Mesenchymal stem cell (in vitro differentiated cells and primary cell): ENCODE measurements at places on chromosomes 11 and 22.

- no peak for DNase-seq
Observed at GRCh38 chr11:107050121-107050520, 31.8 kb upstream of the GUCY1A2 start.

GRCh38 chr11:113728814-113729213, 22.7 kb upstream of the TMPRSS5 start:
- no peak for DNase-seq

DNA sequence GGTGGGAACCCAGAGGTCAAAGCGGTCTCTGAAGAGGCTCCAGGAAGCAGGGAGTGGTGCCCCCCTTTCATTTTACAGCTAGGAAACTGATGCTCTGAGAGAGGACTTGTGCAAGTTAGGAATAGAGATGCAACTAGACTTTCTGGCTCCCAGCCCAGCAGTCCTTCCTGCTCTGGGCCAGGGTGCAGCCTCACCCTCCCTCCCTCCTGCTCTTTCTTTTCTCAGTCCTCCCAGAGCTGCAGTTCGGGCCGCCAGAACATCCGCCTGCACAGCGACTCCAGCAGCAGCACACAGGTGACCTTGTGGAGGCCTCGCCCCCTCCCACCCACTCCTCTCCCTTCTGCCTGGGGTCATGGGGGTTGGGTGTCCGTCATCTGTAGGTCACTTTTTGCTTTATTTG, 51.5 kb downstream of the LHFPL7 start:
- peak; percentile 49 for DNase-seq

DNA sequence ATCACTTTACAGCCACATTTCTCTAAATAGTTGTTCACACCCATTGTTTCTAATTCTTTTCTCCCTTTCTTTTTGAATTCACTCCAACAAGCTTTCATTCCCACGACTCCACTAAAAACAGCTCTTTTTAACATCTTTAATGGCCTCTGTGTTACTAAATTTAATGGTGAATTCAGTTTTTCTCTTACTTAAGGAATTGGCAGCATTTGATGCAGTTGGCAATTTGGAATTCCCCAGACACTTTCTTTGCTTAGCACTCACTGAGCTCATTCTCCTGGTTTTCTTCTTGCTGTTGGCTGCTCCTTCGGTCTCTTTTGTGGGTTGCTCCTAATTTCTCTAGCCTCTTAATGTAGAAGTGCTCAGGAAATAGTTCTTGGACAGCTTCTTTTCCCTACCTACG, 40.5 kb upstream of the OR9Q1 start:
- no peak for DNase-seq

- DNase-seq = no peak
Observed at GRCh38 chr22:33720166-33720878, 200.0 kb downstream of the LARGE1 start.

DNA sequence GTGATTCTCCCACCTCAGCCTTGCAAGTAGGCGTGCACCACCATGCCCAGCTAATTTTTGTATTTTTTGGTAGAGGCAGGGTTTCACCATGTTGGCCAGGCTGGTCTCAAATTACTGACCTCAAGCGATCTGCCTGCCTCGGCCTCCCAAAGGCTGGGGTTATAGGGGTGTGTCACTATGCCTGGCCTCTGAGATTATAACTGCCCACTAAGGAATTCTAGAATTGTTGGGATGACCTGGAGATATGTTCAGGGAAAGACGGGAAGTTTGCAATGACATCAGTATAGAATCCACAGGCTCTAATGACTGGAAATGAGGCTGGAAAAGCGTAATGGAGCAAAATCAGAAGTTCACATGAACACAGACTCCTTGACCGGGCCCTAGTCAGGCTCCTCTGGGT, 62.2 kb downstream of the CLMP start:
- no peak for DNase-seq

DNA sequence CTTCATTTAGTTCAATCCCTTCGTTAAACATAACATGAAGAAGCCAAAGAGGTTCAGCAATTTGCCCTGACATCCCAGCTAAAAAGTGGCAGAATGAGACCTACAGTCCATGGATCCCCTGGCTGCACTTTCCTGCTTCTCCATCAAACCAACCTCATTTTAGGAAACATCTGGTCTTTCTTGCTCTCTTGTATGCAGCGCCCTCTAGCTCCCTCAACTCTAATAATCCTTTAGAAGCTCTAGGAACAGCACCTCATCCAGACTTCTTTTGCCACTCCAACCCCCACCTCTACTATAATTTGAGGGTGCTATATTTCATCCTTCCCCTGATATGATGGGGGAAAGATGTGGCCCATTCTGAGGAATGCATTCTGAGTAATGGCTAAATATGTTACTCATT, 7.4 kb downstream of the CNTF start:
- DNase-seq = peak; percentile 58

- peak; percentile 9 for DNase-seq
Observed at GRCh38 chr11:57599381-57599780, 1.9 kb downstream of the SERPING1 start.

DNA sequence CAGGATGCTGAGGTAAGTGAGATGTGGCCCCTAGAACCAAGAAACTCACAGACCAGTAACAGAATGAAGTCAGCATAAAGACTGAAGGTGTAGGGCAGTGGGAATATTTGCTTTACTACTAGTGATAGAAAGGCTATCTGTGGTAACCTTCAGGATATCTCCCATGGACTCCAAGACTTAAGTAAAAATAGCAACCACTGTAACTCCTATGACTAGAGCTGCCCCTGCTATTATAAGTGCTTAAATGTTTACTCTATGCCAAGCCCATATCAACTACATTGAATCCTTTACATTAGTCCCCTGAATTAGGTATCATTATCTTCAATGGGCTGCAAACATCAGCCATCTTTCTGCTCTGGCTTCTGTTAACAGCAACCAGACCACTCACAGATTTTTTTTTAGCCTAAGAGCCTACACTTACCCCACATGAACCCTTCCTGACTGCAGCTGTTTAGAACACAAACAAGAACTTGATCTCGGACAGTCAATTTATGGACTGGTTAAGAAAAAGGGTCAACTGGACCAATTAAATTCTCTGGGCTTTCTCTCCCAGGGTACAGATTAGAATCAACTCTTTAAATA, 335.1 kb upstream of the API5 start:
- no peak for DNase-seq

DNA sequence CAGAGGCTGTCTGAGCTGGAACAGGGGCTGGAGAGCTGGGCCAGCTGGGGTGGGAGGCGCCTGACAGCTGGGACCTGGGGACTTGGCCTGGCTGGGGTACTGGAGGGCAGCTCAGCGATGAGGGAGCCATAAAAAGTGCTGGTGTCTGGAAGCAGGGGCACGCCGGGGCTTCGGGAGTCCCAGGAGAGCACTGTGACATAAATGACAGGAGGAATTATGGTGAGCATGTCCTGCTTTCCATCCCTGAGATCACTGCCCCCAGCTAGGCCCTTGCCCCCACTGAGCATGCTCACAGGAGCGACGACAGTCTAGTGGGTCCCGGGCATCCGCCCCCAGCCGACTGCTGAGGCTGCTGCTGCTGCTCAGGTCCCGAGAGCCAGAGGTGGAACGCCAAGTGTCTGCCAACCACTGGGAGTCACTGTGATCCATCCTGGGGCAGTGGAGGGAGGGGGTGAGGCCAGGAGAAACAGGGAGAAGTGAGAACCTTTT, 6.2 kb downstream of the ROBO4 start:
- no peak for DNase-seq

- DNase-seq = peak; percentile 63
Observed at GRCh38 chr11:5550440-5551095, 2.2 kb upstream of the OR52H1 start.

DNA sequence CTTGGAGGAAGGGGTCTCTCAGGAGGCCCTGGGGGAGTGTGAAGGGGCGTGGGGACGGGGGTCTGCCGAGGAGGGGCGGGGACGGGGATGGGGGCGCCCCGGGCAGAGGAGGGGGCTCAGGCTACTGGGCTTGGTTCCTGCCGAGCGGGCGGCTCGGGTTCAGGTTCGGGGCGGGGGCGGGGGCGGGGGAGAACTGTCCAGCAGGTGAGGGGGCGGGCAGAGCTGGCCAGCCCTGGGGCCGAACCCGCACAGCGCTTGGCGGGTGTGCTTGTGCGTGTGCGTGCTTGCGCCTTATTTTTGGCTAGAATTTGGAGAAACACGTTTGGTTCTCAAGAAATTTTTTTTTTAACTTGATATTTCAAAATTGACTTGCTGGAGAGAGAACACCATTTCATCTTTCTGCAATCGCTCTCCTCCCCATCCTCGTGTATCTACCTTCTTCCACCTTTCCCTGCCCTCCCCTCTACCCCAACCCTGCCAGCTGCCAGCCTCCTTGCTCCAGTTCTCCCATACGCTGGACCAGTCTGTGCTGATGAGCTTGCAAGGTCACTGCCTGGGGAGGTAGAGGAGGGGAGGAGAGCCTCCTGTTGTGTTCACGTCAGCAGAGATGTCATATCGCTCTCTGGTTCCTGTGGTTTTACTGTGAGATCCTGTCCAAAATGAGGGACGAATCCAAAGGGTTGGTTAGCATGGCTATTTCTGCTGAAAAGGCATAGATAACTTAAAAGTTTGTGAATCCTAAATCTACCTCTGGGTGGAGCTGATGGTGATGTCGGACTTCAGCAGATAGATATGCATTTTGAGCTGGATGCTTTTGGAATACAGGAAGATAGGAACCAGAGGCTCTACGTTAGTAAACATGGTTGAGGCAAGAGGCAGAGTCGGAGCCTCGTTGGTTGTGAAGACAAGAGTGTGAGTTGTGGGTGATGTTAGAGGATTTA, 668 bp downstream of the MADD start:
- DNase-seq = peak; percentile 60

DNA sequence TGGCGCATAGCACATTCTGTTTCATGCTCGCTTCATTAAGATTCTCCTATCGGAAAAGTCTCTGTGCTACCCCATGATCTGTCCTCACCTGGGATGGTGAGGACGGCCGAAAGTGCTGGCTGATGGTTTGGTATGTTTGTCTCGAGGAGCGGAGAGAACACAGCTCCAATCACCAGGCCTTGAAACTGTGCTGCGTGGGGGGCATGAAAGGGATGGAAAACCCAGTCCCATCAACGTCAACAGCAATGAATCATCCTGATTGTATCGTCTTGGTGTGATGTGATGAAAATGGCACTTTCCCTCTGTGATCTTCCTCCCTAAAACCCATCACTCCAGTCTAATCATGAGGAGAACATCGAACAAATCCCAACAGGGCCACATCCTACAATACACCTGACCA, 8.4 kb downstream of the FXYD6 start:
- no peak for DNase-seq

DNA sequence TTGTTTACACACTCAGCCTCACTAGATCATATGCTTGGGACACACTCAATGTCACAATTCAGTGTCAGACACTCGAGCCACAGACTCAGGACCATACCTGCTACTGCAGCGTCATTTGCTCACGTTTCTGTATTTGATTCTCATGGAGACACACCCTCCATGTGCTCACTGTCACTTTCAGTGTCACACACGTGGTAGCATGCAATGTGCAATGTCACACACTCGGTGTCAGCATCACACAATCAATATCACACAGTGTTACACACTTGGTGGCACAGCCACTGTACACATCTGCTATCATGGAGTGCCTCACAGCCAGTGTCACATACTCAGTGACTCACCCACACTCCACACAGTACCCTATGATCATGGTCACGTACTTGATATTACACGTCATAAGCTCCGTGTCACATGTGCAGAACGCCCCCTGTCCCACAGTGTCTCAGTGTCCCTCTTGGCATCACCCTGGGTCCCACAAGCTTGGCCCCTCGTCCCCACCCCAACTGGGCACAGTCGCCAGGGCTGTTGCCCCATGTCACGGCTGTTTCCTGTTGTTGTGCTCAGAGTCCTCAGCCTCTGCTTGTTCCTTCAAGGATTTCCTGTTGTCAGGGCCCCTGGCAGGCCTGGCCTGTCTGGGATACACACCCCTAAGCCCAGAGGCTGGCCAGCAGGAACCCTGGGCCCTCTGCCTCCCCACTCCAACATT, 49.6 kb downstream of the PDE2A start:
- DNase-seq = peak; percentile 42

DNA sequence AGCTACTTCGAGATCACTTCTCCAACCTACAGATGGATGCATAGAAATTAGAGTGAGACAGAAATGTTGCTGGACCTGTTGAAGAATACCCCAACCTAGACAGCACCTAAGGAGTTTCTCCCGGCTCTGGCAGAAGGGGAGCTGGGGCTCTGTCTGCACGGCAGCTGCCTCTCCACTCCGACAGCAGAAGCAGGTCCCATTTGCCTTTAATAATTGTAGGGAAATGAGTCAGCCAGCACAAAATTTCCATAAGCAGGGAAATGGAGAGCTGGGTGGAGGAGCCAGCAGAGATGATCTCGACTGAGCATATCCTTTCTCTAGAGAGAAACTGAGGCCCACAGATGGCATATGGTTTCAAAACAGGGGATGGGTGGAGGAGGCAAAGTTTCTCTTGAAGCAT, 80.1 kb downstream of the EFCAB6 start:
- DNase-seq = no peak

DNA sequence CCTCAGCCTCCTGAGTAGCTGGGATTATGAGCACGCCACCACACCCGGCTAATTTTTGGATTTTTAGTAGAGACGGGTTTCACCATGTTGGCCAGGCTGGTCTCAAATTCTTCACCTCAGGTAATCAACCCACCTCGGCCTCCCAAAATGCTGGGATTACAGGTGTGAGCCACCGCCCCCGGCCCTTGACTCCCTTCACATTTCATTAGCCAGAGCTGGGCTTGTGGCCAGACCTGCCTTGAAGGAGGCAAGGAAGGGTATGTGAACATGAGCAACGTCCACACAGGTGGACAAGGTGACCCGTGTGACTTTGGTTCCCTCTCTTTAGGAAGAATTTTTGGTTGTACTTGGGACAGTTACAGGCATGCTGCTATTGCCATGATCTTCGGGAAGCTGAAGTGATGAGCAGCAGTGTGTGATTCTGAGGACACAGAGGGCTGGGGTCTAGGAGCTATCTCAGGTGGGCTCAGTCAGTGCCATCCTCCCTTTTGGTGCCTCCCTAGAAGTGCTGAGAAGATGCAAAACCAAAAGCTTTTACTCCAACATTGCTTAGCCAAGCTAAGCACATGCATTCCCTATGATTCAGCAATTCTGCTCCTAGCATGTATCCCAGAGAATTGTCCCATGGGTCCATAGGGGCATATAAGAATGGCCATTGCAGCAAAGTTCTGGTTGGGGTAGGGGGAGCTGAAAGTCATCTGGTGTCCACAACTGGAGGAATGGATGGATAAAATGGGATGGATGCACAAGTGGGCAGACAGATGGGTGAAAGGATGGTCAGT, 6.1 kb downstream of the AP5B1 start:
- no peak for DNase-seq

- DNase-seq = no peak
Observed at GRCh38 chr22:24986816-24987215, 34.3 kb downstream of the KIAA1671 start.

DNA sequence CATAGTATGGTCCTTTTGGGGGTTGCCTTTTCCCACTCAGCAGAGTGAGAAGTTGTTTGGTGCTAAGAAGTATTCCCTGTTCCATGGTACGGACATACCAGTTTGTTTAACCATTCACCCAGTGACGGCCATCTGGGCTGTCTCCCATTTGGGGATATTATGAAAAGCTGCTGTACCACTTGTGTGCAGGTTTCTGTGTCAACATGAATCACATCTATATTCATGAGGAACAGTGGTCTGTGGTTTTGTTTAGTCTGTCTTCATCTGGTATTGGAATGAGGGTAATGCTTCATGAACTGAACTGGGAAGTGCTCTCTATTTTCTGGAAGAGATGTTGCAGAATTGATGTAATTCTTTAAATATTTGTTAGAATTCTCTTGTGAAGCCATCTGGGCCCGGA, 89.5 kb downstream of the TRMU start:
- DNase-seq = peak; percentile 3
